NCI-H446 treated with DMSO at 0.1 percent for 48 hours (cell line): ENCODE measurements at places on chromosomes 5 and 9.

DNA sequence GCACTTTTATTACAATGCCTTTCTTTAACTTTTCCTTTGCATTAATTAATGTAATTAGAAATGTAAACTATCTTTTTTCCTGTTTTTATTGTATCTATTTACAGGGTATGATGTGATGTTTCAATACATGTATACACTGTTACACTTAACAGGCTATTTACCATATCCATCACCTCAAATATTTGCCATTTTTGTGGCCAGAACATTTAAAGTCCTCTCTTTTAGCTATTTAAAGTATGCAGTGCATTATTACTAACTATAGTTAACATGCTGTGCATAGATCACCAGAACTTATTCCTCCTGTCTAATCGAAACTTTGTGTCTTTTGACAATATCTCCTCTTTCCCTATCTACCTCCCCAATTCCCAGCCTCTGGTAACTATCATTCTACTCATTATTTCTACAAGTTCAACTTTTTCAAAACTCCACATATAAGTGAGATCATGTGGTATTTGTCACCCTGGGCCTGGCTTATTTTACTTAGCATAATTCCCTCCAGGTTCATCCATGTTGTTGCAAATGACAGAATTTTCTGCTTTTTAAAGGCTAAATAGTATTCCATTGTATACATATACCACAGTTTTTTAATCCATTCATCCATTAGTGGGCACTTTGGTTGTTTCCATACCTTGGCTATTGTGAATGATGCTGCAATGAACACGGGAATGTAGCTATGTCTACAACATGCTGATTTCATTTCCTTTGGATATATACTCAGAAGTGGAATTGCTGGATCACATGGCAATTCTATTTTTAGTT lies 32.8 kb downstream of the OR2K2 start:
- DNase-seq: no peak

DNA sequence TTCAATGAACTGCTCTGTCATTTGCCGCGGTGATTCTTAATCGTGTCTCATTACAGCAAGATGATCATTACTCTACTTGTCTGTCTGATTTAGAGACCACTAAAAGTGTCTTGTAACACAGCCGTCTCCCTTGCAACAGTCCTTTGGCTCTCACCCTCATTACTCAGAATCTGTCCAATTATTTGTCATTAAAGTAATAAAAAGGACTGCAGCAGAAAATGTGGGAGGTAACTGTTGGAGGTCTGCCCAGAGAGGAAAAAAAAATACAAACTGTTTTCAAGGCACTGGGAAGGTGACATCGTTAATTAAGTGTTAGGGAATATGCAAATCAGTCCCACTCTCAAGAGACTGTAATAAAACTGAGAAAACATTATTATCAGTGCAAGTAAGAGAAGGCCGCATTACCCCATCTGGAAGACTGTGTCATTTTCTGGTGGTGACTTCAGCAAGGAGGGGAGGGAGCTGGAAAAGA lies 281.0 kb downstream of the RASEF start:
- DNase-seq: peak; percentile 59

- no peak for DNase-seq
Observed at GRCh38 chr5:160363211-160363610, 7.2 kb downstream of the C1QTNF2 start.

- DNase-seq: no peak
Observed at GRCh38 chr9:91676046-91676445, 252.4 kb upstream of the NFIL3 start.

GRCh38 chr5:6419340-6419852 lies 29.3 kb upstream of the UBE2QL1 start:
- no peak for DNase-seq
